ENCODE measurements at places on chromosomes 11 and 22.

DNA sequence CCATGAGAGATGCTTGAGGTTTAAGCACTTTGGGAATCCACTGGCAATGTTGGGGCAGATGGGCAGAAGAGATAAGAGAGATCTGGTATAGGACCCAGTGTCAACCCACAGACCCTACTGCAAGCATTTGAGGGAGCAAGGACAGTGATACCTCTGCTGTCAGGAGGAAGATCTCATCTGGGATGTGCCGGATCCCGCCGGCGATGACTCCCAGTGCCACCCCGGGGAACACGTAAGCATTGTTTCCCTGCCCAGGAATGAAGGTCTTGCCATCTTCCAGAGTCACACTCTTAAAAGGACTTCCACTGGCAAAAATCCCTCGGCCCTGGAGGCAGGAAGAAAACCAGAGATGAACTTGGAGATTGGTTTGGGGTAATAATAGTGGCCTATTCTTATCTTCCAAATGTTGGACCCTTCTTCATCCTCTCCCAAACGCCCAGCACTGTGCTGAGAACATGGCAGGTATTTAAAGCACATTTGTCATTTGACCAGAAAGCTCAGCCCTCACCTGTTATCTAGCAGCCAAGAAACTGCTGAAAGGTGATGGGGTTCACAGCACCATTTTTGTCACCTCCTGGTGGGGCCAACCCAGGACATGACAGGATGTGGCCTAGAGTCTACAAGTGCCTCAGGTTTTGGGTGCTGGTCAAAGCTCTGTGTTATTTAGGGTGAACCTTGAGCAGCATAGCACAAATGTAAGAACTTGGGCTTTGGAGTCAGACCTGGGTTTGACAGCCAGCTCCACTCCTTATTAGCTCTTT is 71.7 kb downstream of the CCDC81 start:
- DNase-seq: no peak

DNA sequence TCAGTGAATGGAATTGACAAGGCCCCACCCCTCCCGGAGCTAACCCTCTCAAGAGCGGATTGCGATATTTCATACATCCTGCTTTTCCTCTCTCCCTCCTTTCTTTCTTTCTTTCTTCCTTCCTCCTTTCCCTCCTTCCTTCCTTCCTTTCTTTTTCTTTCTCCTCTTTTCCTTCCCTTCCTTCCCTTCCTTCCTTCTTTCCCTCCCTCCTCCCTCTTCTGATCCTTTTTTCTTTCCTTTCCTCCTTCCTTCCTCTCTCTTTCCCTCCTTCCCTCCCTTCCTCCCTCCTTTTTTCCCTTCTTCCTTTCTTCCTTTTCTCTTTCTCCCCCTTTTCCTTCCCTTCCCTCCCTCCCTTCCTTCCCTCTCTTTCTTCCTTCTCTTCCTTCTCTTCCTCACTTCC is 15.0 kb upstream of the MN1 start:
- no peak for DNase-seq

DNA sequence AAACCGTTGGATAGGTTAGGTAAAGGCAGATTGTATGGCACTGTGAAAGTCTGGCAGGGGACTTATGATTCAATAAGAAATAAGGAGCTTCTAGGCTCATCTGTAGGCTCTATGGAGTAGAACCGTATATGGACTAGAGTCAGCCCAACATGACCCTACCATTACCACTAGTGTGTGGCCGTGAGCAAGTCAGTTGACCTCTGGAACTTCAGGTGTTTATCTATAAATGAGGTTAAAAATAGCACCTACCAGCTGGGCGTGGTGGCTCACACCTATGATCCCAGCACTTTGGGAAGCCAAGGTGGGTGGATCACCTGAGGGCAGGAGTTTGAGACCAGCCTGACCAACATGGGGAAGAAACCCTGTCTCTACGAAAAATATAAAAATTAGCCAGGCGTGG is 4.4 kb downstream of the HINFP start:
- DNase-seq: no peak

DNA sequence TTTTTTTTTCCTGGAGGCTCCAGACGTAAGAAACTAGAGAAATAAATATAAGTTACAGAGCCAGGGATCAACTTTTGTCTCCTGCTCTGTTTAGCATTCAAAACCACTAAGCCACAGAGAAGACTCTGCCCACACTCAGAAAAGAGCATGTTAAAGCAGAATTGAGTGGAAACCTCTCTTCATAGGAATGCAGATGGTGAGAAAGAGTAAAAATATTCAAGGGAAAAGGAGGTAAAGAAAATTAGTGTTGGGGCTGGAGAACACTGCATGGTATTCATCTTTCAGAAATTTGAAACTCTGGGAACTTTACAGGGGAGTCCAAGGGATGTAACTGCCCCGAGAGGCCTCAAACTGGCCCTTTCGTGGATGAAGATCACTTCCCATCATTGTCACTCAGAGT is 65.1 kb downstream of the CLMP start:
- DNase-seq: no peak

DNA sequence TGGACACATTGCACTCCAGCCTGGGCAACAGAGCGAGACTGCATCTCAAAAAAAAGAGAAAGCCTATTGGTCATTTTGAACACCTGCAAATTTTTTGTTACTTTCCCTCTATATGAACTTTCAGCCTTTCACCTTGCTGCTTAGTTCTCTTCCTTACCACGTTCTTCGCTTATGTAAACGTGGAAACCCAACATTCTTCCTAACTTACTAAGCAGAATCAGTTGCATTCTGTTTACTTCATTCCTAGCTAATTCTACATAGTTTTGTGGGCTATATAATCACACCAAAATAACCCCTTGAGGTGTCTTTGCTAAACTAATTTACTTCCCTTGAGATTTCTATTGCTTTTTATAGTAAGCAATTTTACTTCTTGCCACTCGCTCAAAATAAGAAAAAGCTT is 23.2 kb downstream of the MS4A4A start:
- no peak for DNase-seq

- DNase-seq: no peak
Measured at GRCh38 chr22:31142285-31142684, 2.0 kb upstream of the PLA2G3 start.

GRCh38 chr11:32316232-32316631 is 119.1 kb downstream of the WT1 start:
- no peak for DNase-seq

DNA sequence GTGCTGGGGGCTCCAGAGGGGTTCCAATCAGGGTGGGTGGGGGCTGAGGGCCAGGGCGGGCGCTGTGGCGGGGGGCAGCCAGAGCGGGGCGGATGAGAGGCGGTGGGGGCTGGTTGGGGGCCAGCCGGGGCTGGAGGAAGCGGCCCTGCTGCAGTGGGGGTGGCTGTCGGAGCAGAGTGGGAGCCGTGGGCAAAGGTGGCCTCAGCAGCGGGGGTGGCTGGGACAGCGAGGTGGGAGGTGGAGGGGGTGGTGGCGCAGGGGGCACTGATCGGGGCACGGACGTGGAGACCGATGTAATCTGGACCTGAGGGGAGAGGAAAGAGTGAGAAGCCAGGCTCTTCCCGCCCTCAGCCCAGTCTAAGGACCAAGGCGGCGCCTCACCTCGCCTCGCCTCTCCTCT is 5.1 kb downstream of the RCOR2 start:
- DNase-seq: no peak

- DNase-seq: no peak
Measured at GRCh38 chr11:129375751-129376657, at the start of gene BARX2. BARX2 (plus strand) TSS chr11:129375848; CDS start chr11:129376036, 188 bp downstream.

GRCh38 chr22:39230261-39231196 is 14.3 kb downstream of the PDGFB start:
- no peak for DNase-seq

- no peak for DNase-seq
Measured at GRCh38 chr11:108197351-108197750, 25.1 kb downstream of the NPAT start.

DNA sequence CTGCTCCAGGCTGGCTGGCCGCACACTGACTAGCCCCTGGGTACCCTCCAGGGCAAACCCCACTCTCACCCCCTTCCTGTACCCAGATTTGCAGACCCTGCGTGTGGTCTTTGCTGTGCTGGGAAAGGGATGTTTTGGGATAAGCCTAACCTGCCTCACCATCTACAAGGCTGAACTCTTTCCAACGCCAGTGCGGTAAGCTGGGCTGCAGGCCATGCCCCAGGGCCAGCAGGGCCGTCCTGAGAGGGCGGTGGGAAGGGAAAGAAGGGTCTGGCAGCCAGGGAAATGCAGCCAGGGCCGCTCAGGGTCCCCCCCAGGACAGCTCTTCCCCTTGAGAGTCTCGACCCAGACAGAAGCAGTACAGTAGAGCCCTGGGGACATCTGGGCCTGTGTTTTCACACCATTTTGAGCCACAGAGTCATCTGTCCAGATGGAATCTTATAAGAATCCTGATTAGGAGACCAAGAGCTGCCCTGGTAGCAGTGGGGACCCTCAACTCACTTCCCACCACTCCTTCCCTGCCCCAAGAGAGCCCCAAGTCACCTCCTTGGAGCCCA is 22.4 kb upstream of the SLC22A12 start:
- no peak for DNase-seq

DNA sequence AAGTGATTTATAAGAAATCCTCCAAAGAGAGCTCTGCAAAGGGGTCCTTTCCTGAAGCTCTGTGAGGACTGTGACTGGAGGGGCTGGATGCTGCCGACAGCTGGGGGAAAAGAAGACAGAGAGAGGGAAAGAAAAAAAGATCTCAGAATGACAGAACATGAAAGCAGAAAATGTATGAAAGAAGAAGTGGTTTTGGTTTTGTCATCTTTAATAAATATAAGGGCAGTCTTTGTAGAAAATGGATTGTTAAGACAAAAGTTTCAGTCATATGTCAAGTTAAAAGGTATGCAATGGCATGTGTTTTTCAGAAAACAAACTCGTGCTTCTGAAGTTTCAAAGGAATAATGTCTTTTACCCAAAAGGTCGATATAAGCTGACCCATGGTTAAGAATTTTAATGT is 105.5 kb downstream of the CCDC83 start:
- DNase-seq: no peak

DNA sequence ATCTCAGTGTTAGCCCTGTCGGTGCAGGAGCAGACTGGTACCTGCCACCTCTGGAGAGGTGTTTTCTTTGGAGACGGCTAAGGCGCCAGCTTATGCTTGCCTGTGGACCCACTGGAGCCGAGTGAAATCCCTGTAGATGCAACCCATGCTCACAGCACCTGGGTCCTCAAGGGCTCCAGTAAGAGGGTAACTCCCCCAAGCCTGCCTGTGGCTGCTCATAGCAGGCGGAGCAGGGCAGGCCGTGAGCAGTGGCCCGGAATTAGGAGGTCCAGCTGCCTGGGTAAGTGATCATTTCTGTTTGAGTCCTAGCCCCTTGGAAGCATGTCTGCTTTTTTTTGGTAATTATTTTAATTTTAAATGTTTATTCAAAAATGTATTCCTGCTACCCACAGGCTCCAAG is 43.8 kb downstream of the NAT10 start:
- no peak for DNase-seq

- no peak for DNase-seq
Measured at GRCh38 chr22:35315141-35315854, 15.6 kb downstream of the TOM1 start.

- DNase-seq: no peak
Measured at GRCh38 chr11:118953265-118953664, 2.8 kb upstream of the UPK2 start.

- no peak for DNase-seq
Measured at GRCh38 chr11:110778343-110778742, 66.1 kb upstream of the ARHGAP20 start.

DNA sequence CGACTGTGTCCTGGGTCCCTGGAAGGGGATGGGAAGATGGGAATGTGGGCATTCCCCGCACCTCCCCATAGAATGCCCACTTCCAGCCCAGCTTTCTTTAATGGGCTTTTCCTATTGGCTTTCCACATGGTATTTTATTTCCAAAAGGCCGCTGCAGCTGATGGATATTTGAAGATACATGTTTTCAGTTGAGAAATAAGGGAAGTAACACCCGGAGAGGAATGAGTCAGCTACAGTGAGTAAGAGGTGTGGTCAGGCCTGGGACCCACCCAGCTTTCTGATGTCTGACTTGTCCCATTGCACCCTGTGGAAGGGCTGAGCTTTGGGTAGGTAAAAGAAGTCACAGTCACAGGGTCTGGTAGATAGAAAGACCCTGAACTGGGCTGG is 476.9 kb downstream of the MIAT start:
- no peak for DNase-seq

GRCh38 chr11:8545698-8546366 is 48.2 kb downstream of the STK33 start:
- no peak for DNase-seq

- DNase-seq: peak; percentile 70
Measured at GRCh38 chr11:6443269-6444003, 2.6 kb upstream of the HPX start.

GRCh38 chr11:129804012-129804411 is 11.6 kb upstream of the TMEM45B start:
- no peak for DNase-seq

DNA sequence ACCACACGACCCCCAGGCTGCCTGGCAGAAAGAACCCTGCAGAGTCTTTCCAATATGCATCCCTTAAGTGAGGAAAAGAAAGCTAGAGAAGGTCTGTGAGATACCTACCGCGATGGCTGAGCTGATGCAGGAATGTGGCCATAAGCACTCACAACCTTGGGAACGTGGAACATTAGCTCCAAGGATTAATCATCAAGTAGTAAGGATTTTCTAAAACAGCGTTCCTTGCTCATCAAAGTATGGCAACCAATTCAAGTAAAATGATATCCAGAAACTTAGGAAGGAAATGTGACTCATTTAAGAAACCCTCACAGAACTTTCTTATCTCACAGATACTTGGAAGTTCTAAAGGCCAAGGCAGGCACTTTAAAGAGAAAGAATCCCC is 12.8 kb downstream of the PACSIN2 start:
- no peak for DNase-seq

DNA sequence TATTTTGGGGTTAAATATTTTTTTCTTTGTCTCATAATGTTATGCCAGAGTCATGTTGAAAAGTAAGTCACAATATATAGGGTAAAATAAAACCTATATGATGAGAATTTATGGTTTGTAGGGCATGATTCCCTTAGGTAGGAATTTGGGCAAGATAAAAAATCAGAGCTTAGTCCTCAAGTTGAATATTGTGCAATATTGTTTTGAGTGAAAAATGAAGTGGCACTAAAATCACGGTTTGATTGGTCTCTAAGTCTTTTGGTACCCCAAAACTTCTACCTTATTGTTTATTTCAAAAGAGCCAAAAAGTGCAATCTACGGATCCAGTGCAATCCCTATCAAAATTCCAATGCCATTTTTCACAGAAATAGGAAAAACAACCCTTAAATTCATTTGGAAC is 1.6 kb upstream of the MRPL16 start:
- DNase-seq: no peak

- no peak for DNase-seq
Measured at GRCh38 chr11:70725739-70726138, 327.4 kb downstream of the CTTN start.

DNA sequence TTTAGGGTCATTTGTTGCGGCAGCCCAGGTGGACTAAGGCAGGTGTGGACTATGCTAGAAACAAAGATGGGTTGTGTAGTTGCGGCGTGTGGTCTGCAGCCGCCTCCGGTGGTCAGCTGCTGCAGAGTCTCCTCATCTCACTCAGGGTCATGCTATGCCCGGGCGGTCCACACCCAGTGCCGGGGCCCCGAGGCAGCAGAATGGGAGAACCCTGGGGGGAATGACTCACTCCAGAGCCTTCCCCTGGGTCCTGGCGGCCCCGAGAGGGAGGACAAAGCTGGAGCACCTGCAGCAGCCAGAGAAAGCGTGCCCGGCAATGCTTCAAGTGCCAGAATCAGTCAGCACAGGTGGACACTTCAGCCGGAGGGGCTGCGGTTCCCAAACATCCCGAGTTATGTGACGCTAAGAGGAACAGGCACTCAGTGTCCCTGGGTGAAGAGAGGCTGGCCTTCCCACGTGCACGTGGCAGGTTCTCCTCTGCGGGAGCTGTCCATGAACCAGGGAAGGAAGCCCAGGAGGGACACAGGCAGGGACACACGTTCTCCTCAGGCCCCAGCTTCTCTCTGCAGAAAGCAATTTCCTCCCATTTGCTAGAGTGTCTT is 289.6 kb upstream of the B3GAT1 start:
- no peak for DNase-seq

All from naive thymus-derived CD8-positive, alpha-beta T cell (primary cell).